IMR-90 (cell line): ENCODE measurements at places on chromosomes 2 and 18. TPM values are rescaled to one million over a fixed set of nuclear protein-coding genes. Genes with fewer than 3 reads are reported as not detected.

DNA sequence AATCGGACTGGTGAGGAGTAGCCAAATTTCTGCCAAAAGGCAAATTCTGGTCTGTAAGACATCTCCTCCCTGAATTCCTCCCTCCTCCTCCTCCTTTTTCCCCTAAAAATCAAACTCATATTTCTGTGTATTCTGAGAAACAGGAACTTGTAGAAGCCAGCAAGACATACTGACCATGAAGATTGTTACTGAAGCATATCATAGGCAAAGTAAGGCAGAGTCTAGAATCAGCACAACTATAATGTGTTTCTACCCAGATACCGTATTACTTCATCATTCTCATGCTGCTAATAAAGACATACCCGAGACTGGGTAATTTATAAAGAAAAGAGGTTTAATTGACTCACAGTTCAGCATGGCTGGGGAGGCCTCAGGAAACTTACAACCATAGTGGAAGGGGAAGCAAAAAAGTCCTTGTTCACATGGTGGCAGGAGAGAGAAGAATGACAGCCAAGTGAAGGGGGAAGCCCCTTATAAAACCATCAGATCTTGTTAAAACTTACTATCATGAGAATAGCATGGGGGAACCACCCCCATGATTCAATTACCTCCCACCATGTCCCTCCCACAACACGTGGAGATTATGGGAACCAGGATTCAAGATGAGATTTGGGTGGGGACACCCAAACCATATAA lies 24.9 kb upstream of the EPC2 start:
- peaks cover 8% of the 10 kb centered on the region for H3K27me3 ChIP-seq
- no peak for DNase-seq
- H3K27ac ChIP-seq = no peak overlapping the region

- no peaks in the 10 kb centered on the region for H3K27me3 ChIP-seq
- no peaks in the 10 kb centered on the region for H3K4me1 ChIP-seq
- H3K4me3 ChIP-seq = no peak overlapping the region
- DNase-seq = peak; percentile 45
- H3K36me3 ChIP-seq = no peaks in the 10 kb centered on the region
These were observed 481.3 kb upstream of the CHAC2 start for GRCh38 chr2:53286345-53286744.

- H3K27ac ChIP-seq = no peak overlapping the region
- no peak overlapping the region for H3K4me3 ChIP-seq
- no peaks in the 10 kb centered on the region for H3K27me3 ChIP-seq
- no peak for DNase-seq
These were observed 810.3 kb upstream of the SALL3 start for GRCh38 chr18:78169174-78169864.

DNA sequence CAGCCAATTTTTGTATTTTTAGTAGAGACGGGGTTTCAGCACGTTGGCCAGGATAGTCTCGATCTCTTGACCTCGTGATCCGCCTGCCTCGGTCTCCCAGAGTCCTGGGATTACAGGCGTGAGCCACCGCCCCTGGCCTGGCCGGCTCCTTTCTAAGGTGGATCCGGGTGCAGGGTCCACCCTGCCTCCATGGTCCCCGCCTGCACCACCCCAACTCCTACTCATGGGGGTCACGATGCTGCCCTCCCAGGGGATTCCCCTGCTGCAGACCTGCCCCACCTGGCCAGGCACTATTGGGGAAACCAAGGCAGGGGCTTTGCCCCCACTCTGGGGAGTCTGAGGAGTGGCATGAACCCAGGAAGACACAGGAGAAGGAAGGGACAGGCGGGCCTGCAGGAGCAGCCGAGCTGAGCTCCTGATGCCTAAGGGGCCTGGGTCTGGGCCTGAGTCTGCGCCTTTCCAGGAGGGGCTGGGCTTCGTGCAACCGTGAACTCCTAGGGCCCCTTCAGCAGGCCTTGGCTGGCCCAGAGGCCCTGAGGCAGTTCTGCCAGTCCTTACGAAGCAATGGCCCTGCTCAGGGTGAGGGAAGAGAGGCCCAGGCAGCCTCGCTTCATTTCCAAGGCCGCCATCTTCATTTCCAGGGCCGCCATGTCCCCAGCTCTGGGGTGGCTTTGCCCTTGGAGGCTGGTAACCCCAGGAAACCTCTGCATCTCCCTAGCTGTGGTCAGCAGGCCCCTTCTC lies 67.2 kb upstream of the SMAD7 start:
- no peaks in the 10 kb centered on the region for H3K36me3 ChIP-seq
- H3K27me3 ChIP-seq = no peaks in the 10 kb centered on the region
- DNase-seq = no peak
- H3K27ac ChIP-seq = no peak overlapping the region

- H3K36me3 ChIP-seq = no peaks in the 10 kb centered on the region
- H3K27me3 ChIP-seq = no peaks in the 10 kb centered on the region
- H3K27ac ChIP-seq = peak overlapping the region; percentile 54
- no peaks in the 10 kb centered on the region; the same call in 1 of the 2 replicates for H3K4me1 ChIP-seq
- peak overlapping the region; percentile 94 for H3K4me3 ChIP-seq
- DNase-seq = peak; percentile 15
These were observed 540 bp downstream of the ATP9B start for GRCh38 chr18:79069717-79070151.

GRCh38 chr2:111134055-111134454 lies 13.3 kb downstream of the BCL2L11 start:
- H3K4me1 ChIP-seq = no peaks in the 10 kb centered on the region; the same call in 1 of the 2 replicates
- H3K36me3 ChIP-seq = peaks cover 13% of the 10 kb centered on the region; the same call in 1 of the 2 replicates
- H3K27ac ChIP-seq = no peak overlapping the region
- DNase-seq = no peak

- H3K36me3 ChIP-seq = peaks cover 17% of the 10 kb centered on the region
- no peak overlapping the region for H3K4me3 ChIP-seq
- H3K4me1 ChIP-seq = peaks cover 1% of the 10 kb centered on the region
- H3K27me3 ChIP-seq = no peaks in the 10 kb centered on the region
- H3K27ac ChIP-seq = no peak overlapping the region
- no peak for DNase-seq
These were observed 11.0 kb downstream of the CAPG start for GRCh38 chr2:85399183-85399455.

GRCh38 chr2:28030600-28030999 lies 140.1 kb downstream of the BABAM2 start:
- H3K36me3 ChIP-seq = peaks cover 2% of the 10 kb centered on the region; the same call in 1 of the 2 replicates
- H3K4me3 ChIP-seq = no peak overlapping the region
- no peak overlapping the region for H3K27ac ChIP-seq

SLC39A6 gene
- 86.1 and 91.9 TPM in 2 replicates for total RNA-seq

FIGN gene
- total RNA-seq = 0.56 and 0.90 TPM in 2 replicates

MERTK gene
- 0.28 and 0.36 TPM in 2 replicates for total RNA-seq

RGPD4 gene
- total RNA-seq = not detected in 2 replicates
